Vein endothelial cell (primary cell): ENCODE measurements at places on chromosomes 7 and 10. TPM values are rescaled to one million over a fixed set of nuclear protein-coding genes. Genes with fewer than 3 reads are reported as not detected.

TBXAS1 gene
- 2.5 and 2.9 TPM in 2 replicates for total RNA-seq

CYP3A4 gene
- not detected in 2 replicates for total RNA-seq

ATG9B gene
- total RNA-seq: under 0.01 and 0.10 TPM in 2 replicates

SFR1 gene
- total RNA-seq: 12.2 and 12.7 TPM in 2 replicates

ETV1 gene
- 8.8 and 15.1 TPM in 2 replicates for total RNA-seq

HYAL4 gene
- total RNA-seq: 0.86 and 0.98 TPM in 2 replicates

SORCS1 gene
- not detected in 2 replicates for total RNA-seq

PIK3AP1 gene
- 0.33 and 0.38 TPM in 2 replicates for total RNA-seq

CCDC7 gene
- 7.5 and 10.1 TPM in 2 replicates for total RNA-seq

PRSS37 gene
- not detected in 2 replicates for total RNA-seq

FFAR4 gene
- not detected in 2 replicates for total RNA-seq

IKZF1 gene
- not detected in 2 replicates for total RNA-seq

MUC12 gene
- not detected in 2 replicates for total RNA-seq
